ENCODE measurements at places on chromosomes 5 and 9. TPM values are rescaled to one million over a fixed set of nuclear protein-coding genes. Genes with fewer than 3 reads are reported as not detected.
A peak's percentile ranks its signal among the peaks of the same experiment; 100 is the strongest.

DNA sequence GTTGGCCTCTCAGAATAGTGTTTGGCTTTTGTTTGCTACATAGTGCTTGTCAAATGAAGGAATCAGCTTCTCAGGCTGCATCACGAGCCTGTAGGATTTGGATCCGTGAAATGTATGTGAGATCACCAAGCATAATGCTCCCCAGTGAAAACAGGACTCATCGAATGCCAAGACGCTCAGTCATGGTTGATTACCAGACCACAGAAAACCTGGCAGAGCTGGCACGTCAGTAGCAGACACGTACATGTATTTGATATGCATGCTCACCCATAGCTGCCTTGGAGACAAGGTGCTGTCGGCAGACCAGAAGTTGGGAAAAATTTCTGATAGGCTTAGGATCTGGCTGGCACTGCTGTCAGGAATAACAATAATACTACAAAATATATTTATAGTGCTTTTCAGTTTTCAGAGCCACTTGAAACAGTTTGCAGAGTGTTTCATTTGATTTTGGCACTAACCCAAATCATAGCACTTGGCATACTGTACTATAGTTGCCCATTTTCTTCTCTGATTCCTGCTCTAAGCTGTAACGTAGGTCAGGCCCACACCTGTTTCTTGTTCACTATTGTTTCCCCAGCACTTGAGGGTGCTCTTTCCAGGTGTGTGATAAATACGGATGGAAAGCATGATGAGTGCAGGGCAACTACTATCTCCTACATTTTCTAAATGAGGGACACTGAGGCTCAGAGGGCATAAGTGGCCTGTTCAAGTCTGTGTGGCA lies 226.1 kb downstream of the NR3C1 start:
- DNase-seq = peak; percentile 61

- DNase-seq = peak; percentile 90
These were observed 277.7 kb upstream of the PCSK5 start for GRCh38 chr9:75612754-75613153.

GRCh38 chr5:111550282-111551020 lies 38.1 kb upstream of the STARD4 start:
- peak; percentile 89 for DNase-seq

- DNase-seq = no peak
These were observed 318.4 kb downstream of the RAB3C start for GRCh38 chr5:58901271-58901670.

Gene CPEB4
- 3.5 TPM for total RNA-seq

DNA sequence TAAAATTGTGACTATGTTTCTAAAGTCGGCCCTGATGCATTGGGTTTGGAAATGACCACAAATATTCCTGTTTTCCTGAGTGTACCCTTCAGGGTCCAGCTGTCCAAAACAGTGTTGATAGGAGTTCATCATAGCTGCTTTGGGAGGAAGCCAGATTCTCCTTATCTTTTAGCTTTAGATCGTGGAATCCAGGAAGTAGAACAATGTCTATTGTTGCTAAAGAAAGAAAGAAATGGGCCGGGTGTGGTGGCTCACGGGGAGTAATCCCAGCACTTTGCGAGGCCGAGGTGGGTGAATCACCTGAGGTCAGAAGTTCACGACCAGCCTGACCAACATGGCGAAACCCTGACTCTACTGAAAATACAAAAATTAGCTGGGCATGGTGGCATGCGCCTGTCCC lies 9.5 kb downstream of the CAVIN4 start:
- DNase-seq = no peak

- DNase-seq = no peak
These were observed 124.9 kb downstream of the FGF1 start for GRCh38 chr5:142561029-142561428.

DNA sequence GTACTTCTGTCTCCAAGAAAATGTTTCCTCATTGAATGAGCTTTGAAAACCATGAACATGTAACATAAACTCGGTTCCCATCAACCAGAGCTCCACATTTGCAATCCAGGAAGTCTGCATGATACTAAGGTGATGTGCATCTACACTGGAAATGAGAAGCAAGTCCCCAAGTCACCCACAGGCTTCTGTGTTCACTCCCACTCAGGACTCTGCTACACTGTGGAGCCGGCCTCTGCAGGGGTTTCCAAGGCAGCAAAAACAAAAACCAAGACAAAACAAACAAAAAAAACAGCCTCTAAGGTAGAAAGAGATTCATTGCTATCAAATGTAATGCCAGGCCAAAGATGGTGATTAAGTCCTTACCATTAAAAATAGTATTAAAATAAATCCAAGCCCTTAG lies 593.7 kb downstream of the IRX1 start:
- no peak for DNase-seq

DNA sequence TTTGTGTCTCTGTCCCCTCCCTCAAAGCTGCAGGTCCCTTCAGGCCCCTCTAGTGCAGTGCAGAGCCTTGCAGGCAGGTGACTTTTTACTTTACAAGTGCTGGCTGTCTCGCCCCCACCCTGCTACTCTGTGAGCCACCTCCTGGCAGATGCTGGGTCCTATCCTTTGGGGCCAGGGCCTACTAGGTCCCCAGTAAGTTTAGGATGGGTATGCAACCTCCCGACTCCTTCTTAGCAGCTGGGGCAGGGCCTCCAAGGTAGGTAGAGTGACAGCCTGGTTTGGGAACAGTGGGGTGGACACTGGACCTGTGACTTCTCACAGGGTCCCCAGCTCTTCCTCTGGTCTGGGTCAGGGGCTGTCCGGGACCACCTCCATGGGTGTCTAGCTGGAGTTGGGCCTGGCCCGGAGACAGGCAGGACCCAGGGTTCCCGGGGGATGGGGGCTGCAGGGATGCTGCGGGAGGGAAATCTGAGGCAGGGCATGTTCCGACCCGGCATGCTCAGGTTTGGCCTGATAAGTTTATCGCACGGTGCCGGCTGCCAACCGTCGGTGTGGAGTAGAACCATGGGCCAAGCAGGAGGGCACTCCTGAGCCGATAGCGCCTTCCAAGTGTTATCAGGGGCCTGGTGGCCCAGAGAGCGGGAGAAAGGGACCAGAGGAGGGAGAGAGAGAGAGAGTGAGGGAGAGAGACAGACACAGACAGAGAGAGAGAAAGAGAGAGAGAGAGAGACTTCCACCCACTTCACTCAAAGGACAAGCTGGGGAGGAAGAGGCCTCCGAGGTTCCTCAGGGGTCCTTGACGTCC lies 20.5 kb downstream of the GFI1B start:
- DNase-seq = no peak

Gene ACTBL2
- not detected for total RNA-seq

Gene IGIP
- 2.5 TPM for total RNA-seq

Gene IPPK
- 18.3 TPM for total RNA-seq

Gene DOK3
- total RNA-seq = 138 TPM

DNA sequence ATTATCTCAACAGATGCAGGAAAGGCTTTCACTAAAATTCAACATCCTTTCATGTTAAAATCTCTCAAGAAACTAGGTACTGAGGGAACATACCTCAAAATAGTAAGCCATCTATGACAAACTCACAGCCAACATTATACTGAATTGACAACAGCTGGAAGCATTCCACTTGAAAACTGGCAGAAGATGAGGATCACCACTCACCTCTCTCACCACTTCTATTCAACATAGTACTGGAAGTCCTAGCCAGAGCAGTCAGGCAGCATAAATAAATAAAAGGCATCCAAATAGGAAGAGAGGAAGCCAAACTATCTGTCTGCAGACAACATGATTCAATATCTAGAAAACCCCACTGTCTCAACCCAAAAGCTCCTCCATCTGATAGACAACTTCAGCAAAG lies 203.6 kb upstream of the GRAMD2B start:
- no peak for DNase-seq

Gene PCBD2
- 14.4 TPM for total RNA-seq

- no peak for DNase-seq
These were observed 326.8 kb downstream of the BNC2 start for GRCh38 chr9:16543686-16544085.

Gene EDIL3
- total RNA-seq = not detected

- DNase-seq = no peak
These were observed 394.9 kb downstream of the MED10 start for GRCh38 chr5:5983261-5983980.

Gene ADAMTS16
- not detected for total RNA-seq

DNA sequence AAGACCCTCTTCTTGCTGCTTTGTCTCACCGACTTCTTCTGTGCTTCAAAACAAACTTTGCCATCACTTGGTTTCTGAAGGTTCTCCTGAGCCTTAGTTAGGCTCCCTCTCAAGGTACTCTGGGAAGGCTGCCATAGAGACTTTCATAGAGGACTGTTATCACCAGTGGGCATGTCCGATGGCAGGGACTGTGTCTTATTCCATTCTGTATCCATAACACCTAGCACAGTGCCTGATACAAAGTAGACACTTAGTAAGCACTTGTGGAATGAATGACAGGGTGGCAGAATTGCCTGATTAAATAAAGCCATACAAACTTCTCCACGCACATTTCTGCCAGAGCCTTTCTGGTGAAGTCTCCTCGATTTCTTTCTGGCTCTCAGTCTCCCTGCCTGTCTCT lies 32.7 kb downstream of the AGXT2 start:
- no peak for DNase-seq

DNA sequence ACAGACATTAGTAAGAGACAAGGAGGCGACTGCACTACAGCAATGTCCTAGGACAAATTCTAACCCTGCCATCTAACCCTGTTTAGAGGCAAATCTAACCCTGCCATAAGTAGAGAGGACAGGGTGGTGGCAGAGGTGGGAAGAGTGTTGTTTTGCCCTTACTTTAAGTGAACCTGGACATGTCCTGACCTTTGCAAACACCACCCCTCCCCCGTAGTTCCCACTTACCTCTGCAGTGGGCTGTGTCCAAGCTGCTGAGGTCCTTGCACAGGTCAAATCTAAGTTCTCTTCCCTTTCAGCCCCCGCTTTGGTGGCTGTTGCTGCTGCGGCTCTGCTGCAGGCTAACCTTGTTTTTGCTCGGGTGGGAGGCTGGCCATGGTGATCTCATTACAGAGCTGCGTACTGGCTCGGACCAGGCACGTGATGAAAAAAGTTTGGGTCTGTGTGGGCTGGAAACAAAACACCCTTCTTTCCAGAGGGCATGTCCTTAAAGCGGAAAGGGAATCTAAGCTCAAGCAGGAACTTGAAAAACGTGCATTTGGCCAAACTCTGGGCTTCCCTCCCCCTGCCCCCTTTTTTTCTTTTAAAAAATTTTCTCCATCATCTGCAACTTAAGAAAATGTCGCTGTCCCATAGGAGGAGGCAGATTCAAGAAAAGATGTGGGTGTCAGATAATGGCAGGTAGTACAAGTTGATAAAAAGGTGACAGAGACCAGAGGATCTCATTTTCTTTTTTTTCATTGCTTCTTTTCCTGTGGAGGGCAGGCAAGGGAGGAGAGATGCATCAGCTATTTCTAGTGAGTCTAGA lies at the start of gene FAXDC2:
Gene FAXDC2 (minus strand): TSS at position 349 of the 808 bp plus-strand sequence. CDS start 12,425 bp downstream, outside the sequence.
- no peak for DNase-seq

GRCh38 chr9:3721096-3721495 lies 195.3 kb upstream of the RFX3 start:
- no peak for DNase-seq

GRCh38 chr9:110623462-110624025 lies 44.0 kb upstream of the SVEP1 start:
- peak; percentile 75 for DNase-seq

Gene URM1
- 22.7 TPM for total RNA-seq

Data from Karpas-422 (cell line).